GM13977 (cell line): ENCODE measurements at places on chromosomes 4 and X.

DNA sequence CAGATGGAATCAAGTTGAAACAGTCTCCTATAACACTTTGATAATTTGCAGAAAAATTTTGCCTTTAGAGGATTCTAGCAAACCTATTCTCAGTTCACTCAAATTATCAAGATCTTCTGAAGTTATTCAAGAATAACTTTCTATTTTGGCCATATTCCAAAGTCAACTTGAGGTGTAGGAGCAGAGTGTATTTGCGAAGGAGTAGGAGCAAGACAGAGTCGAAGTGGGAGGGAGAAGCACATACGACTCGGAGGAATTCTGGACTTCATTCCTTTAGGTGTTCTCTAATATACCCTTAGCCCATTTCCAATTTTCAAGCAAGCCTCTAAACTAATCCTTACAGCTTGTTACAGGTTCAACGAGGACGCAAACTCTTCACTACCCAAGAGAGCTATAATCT, 252.9 kb downstream of the GPM6A start:
- DNase-seq = no peak

GRCh38 chr4:84967243-84967690, 777 bp upstream of the WDFY3 start:
- DNase-seq = no peak

DNA sequence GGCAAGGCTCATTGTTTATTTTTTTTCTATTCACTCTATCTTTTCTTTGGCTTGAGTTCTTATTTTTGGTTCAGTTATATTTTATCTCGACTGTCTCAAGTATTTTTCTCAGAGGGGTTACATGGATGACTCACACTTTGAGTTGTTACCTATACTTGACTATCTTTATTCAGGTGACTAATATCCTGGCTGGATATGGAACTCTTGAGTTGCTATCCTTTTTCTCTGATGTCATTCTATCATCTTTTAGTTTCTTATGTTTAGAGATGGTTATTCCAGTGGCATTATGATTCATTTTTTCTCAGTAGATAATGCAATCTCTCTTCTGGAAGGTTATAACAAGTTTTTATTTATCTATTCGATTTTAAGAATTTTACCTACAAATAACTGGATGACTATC, 117.9 kb downstream of the COX18 start:
- DNase-seq = no peak

DNA sequence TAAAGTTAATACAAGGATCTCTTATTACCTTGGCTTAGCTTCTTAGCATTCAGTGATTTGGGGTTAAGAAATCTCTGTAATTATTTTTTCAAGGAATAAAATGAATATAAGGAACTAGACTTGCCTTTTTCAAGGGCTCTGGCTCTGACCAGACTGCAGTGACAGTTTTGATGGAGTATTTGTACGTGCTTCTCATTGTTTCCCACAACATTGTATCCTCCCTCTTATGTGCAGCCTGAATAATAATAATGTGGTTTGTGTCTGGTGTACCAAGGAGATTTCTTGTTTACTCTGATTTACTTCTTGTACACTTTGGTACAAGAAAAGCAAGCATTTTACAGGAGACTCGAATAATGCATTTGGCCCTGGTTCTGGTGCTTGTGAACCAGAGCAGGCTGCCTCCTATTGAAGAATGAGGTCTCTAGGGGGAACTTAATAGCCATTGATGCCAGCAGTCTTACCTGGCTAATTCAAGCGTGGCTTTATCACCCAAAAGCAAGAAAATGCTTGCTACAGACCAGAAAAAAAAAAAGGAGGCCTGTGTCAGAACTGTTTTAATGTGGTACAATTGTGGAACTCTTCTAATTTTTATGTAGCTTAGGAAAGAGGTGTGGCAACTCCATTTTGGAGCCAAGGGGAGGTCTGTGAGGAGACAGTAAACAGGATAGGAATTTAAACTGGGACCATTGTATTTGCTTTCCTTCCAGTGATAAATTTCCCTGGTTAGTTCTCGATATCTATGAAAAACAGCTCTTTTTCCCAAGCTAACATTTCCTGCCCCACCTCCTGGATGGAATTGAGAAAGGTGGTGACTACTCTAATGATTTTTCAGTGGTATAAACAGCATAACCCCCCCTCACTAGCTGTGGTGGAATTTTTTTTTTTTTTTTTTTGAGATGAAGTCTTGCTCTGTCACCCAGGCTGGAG, 5.6 kb downstream of the OTC start:
- no peak for DNase-seq

DNA sequence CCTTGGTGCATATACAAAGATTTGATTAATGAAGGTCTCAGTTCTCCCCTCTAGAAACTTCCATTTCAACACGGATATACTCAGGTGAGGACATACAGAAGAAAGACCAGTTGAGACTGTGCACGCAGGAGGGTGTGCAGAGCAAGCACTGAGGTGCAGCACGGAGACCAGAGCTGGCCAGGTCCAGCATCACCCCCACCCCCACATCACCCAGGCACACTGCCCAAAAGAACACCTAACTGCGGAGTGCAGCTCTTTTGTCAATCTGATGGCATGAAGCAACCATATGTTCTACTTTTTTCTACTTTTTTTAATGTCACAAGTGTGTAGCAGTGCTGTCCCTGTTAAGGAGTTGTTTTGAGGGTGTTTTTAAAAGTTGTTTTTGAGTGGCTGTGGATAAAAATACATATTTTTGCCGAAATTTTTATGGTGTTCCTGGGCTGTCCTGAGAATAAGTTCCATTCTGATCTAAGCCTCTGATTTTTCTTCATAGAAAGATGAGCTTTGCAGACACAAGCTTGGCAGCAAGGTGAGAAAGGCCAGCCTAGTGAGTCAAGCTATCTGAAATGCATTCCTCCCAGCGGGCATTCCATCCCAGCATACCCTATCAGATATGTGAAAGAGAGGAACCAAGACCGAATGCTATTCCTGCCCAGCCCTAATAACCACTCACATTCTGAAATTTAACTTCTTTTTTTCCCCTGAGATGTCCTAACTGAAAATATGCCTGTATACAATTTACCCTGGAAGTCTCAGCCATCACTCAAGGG, 173.7 kb downstream of the PTTG2 start:
- DNase-seq = no peak

DNA sequence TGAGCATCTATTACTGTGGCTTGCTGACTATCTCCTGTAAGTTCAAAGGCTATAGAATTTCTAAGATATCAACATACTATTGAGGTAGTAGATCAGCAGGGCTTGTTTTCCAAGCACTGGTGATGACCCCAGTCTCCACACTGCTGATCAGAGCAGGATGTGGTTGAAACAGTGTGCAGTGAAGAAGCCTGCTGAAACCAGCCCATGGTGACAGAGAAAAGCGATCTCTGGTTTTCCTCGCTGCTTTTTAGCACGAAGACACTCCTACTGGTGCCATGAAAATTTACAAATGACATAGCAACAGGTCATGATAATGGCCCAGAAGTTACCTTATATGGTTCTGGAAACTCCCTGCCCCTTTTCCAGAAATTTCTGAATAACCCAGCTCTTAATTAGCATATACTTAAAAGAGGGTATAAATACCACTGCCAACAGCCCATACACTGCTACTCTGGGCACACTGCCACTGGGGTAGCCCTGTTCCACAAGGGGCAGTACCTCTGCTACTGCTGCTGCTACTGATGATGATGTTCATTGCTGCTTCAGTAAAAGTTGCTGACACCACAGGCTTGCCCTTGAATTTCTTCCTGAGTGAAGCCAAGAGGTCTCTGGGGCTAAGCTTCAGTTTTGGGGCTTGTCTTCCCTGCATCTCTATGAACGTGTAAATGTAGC, 1689.5 kb upstream of the PCDH10 start:
- no peak for DNase-seq
